Stimulated activated CD4-positive, alpha-beta T cell treated with anti-CD3 and anti-CD28 coated beads, Interleukin-4, amount 100 ng/mL, for 1 hour (primary cell): ENCODE measurements at places on chromosomes 2 and 18.
A peak's percentile ranks its signal among the peaks of the same experiment; 100 is the strongest.

- no peak for DNase-seq
Observed at GRCh38 chr2:65256054-65256453, 28.4 kb downstream of the ACTR2 start.

DNA sequence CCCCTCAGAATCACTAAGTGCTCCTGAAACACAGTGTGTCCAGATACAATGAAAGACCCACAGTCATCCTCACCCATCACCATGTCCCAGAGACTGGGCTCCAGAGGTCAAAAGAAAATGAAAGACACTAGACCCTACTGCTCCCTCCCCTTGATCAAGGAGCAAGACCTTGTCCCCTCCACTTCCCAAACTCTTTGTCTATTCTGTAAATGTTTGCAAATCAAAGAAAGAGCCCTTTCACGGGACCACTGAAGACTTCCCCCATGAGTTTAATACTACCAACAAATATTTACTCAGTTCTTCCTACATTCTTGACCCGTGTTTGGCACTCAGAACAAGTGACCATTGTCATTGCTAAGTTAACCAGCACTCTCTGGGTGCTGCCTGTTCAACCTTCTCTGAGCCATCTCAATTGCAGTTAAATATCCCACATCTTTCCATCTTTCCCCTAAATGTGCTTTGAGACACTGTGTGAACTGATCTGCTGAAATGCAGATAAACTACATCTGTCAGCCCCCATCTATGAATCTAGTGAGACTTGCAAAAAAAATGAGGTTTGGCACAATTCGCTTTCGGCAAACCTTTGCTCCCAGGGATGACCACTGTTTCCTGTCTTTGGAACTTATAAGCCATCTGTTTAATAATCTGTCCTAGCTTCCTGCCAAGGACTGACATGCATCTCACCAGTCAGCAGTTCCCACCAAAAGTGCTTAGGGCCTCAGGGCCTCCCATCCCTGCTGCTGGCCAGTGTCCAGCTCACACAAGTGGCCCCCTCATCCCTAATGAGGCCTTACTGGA, 170.3 kb downstream of the GFPT1 start:
- DNase-seq: no peak

DNA sequence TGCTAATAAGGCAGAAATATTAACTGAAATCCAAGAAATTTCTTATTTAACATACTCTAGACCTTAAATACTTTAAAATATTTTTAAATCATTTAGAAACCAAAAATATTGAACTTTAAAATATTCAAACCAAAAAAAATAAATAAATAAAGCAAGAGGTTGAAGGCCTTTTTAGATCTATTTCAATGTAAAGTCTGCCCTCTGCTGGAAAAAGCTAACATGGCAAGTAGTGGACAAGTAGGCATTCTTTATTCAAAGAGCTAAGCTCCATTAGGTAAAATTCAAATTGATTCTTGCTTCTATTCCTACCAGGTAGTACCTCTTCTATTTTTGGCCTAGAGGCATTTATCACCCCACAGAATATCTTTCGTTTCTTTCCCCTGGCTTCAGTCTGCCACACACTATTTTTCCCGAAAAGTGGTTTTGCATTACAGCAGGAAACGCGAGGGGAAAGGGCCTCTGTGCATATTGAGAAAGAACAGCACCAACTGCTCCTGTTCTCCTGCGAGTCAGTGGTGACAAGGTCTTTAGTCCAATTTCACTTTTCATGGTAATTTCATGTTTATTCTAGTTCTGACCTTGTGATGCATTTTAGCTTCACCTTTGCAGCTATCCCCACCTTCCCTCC, 20.4 kb downstream of the IFIH1 start:
- peak; percentile 4 for DNase-seq

- no peak for DNase-seq
Observed at GRCh38 chr18:41456831-41457230, 498.2 kb upstream of the PIK3C3 start.

GRCh38 chr2:61328707-61329251, 142.1 kb downstream of the USP34 start:
- no peak for DNase-seq

GRCh38 chr2:38060236-38061018, 15.5 kb downstream of the CYP1B1 start:
- DNase-seq: no peak

- no peak for DNase-seq
Observed at GRCh38 chr18:49067071-49067470, 116.3 kb upstream of the SMAD7 start.

DNA sequence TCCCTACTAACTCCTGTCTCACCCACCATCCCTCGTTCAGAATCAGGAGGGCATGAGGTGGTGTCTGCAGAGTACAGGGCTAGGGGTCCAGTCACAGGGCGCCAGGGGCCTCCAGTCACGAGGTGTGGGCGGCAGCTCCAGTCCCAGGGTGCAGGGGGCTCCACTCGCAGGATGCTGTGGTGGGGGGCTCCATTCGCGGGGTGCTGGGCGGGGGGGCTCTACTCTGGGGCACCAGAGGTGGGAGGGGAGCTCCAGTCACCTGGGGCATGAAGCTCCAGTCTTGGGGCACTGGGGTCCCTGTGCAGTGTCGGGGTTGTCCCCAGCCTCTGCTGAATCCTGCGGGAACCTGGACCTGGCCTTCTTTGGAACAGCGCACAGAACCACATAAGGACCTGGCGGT, 66.0 kb downstream of the EIPR1 start:
- no peak for DNase-seq

DNA sequence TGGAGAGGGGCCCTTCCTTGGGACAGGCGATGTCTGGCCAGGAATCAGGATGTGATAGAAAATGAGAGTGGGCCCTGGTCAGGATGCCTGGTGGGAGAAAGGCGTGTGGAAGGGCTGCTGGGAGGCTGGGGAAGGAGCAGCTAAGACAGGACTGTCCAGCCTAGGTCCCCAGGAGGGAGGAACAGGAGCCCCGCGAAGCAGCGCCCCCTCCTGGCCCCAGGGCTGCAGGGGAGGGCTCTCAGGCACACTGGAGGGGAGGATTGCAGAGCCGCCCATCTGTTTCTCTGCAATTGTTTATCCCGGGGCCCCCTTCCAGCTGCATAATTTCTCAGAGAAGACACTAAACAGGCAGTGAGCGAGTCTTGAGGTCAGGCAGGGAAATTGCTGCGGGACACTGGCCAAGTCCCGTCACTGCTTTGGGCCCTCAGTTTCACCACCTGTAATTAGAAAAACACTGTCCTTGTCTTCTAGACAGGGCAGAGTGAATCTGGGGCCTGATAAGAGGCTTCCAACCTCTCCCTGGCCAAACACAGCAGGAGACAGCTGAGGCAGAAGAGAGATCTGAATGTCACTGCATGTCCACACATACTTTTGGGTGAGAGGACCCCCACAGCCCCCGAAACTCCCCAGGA, 3.9 kb upstream of the NPPC start:
- peak; percentile 26 for DNase-seq

GRCh38 chr2:58428096-58429013, 187.2 kb upstream of the FANCL start:
- DNase-seq: no peak

- DNase-seq: no peak
Observed at GRCh38 chr18:50057009-50057408, 137.9 kb downstream of the MYO5B start.

GRCh38 chr2:118492335-118492734, 355.1 kb downstream of the EN1 start:
- no peak for DNase-seq

DNA sequence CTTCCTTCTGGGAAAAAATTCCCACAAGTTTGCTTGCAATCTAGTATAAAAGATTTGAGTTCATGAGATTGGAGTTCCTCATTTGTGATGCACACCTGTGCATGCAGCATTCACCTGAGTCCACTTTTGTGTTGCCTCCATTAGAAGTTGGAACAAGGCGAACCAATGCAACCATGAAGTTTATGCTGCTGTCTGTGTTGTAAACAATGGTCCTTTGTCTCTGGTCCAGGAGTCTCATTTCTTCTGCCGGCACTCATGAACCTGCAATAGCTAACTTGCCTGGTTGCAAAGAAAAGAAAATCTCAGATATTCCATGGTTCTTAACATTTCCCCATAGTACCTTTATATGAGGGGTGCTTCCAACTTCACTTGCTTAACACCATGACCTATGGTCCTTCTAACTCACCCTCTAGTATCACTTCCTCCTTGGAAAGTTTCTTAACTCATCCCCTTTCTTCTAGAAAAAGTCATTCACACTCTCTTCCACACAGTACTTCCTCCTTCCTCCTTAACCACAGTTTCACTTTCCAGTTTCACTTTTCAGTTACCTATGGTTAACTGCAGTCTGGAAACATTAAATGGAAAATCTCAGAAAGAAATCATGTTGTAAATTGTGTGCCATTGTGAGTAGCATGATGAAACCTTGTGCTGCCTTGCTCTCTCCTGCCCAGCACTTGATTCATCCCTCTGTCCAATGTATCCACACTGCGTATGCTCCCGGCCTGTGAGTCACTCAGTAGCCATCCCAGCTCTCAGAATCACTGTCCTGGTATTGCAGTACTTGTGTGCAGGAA, 128.8 kb upstream of the TRIB2 start:
- no peak for DNase-seq

- DNase-seq: no peak
Observed at GRCh38 chr18:23805898-23806297, 116.6 kb downstream of the LAMA3 start.

GRCh38 chr2:167480986-167481309, 592.7 kb downstream of the XIRP2 start:
- no peak for DNase-seq

GRCh38 chr2:85318222-85319074, 9.3 kb downstream of the TGOLN2 start:
- DNase-seq: peak; percentile 39

- no peak for DNase-seq
Observed at GRCh38 chr2:176292608-176293007, 23.4 kb downstream of the MTX2 start.

- DNase-seq: no peak
Observed at GRCh38 chr2:4420032-4420431, 716.7 kb downstream of the DCDC2C start.

GRCh38 chr2:6946722-6947121, 29.5 kb downstream of the RNF144A start:
- DNase-seq: no peak

- no peak for DNase-seq
Observed at GRCh38 chr2:23537991-23538390, 153.0 kb downstream of the KLHL29 start.

GRCh38 chr2:6496376-6496775, 369.3 kb downstream of the CMPK2 start:
- DNase-seq: no peak

DNA sequence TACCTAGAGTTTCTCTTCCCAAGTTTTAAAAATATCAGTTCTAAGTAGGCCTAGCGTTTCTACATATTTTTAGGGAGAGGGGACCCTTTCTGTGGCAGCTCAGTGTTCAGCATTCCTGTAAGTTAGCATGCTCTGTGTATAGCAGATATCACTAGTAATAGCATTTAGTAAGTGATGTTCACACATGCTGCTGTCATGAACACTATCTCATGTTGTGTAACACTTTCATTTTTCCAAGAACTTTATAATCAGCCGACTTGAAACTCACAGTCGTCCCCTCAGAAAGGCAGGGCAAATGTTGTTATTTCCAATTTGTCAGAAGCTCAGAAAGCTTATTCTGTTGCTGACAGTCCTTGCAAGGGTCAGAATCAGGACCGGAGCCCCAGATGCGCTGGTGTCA, 267.7 kb downstream of the ALPK2 start:
- no peak for DNase-seq

GRCh38 chr18:58297198-58297597, 253.2 kb downstream of the NEDD4L start:
- no peak for DNase-seq

GRCh38 chr2:238702276-238703052, 145.4 kb upstream of the TWIST2 start:
- DNase-seq: no peak

GRCh38 chr2:39780825-39781600, 2.0 kb upstream of the THUMPD2 start:
- no peak for DNase-seq

- no peak for DNase-seq
Observed at GRCh38 chr2:207087046-207087902, 78.5 kb downstream of the KLF7 start.

- DNase-seq: no peak
Observed at GRCh38 chr18:41706301-41706700, 248.7 kb upstream of the PIK3C3 start.

GRCh38 chr2:171317492-171318125, 116.2 kb downstream of the METTL8 start:
- DNase-seq: no peak

GRCh38 chr2:156189584-156189983, 142.9 kb downstream of the NR4A2 start:
- no peak for DNase-seq

- DNase-seq: no peak
Observed at GRCh38 chr2:10579441-10579840, 110.3 kb downstream of the NOL10 start.

GRCh38 chr2:220555961-220556630, 928.7 kb downstream of the SLC4A3 start:
- DNase-seq: no peak

DNA sequence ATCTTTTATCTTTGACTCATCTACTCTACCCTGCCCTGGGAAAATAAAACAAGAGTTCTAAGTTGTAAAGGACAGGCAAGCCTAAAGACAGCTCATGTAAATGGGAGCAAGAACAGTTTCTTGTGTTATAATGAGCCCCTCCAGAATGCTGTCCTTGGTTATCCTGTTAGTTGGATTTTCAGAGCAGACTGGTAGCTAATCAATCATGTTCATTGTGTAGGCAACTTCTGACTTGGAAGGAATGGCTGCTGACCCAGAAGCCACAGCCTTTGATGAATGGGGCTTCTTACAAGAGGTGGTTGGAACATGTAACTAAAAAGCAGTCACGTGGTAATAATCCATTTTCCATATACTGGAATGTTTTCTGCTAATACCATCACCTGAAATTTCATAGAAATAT, 254.2 kb downstream of the AGPS start:
- no peak for DNase-seq

DNA sequence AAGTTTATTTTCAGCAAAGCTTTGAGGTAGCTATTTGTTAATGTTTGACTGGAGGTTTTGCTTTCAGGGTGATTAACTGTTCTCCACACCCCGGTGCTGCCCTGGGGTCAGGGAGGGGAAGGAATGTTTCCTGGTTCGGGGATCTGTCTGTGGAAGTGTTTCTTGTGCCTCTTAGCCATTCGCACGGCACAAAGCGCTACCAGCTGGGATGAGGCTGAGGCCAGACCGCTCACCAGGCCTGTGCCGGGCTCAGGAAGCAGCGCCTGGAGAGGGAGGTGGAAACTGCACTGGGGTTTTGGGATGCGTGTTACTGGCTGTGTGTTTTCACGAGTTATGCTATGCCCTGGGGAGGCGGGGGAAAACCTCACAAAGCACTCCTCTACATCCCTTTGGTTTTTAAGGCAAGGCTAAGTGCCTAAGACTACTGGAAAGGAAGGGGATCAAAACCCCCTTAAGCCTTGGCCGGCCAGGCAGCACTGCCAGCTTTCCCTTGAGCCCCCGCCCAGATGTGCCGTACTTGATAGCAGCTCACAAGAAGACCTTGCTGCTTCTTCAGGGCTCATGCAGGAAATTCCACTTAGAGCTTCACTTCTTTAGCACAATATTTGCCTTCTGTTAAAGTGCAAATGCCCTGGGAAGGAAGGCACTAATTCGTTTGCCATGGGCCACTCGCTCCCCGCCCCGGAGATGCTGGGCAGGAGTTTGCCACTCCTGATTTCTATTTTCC, 65.7 kb upstream of the CNGA3 start:
- DNase-seq: no peak
